Left lobe of liver (tissue), 2 donors: ENCODE measurements at places on chromosomes 4 and X.

GRCh38 chr4:52290466-52290865, 239.4 kb downstream of the SPATA18 start:
- DNase-seq: no peak

DNA sequence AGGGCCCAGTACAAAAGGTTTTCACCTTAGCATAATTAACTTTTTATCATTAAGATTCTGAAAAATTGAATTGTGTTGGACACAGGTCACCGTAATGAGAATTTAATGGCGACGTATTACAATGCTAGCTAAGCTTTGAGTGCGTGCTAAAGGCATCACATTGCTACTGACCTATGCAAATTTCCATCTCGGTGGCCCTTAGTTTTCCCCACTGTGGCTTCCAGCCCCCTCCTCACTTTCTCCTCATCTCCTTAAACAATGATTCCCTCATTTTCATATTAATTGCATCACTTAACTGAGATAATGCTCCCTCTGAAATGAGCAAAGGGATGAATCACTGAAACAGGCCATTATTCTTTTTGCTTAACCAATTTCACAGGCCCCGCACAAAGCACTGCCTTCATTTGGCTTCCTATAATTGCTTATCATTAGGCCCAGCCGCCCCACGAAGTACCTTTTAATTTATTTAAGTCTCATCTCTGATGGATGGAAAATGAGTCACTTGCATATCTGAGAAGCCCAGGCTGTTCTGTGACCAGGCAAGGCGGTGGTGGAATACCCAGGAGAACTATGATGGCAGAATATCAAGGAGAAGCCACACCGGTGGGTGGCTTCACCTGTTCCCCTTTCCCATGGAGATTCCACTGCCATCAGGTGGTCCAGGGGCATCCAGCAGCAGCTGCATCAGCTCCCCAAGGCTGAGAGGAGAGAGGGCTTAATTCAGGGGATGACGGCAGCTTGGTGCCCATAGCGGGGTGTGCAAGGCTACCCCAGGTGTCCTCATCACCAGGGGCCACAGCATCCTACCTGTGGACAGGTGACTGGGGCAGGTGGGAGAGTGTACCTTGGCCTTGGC, 223.8 kb upstream of the BOD1L1 start:
- no peak for DNase-seq

DNA sequence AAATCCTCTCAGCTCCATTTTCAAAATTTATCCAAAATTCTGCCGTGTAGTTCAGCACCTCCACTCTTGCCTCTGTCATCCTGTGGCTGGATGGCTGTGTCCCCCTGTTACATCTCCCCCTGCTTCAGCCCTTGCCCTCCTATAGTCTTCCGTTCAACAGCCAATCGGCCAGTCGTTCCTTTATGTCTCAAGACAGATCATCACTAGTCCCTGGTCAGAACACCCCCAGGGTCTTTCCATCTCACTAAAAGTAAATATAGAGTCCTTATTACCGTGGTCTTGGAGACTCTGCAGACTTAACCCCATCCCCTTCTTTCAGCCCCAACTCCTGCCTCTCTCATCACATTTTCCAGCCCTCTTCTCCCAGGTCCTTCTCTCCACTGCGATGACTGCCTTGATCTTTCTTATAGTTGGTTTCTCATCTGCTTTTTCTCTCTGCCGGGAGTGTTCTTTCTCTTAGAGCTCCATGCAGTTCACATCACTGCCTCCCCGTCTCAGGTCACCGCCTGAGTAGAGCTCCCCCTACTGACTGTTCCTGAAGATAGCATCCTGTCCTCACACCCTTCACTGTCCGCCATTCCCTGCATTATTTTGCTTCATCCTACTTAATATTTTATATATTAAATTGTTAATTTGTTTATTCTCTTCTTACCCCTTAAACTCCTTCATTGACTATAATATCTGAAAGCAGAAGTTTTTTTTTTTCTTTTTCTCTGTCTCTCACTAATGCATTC, 736.9 kb upstream of the MAGEB2 start:
- peak; percentile 39 for DNase-seq

DNA sequence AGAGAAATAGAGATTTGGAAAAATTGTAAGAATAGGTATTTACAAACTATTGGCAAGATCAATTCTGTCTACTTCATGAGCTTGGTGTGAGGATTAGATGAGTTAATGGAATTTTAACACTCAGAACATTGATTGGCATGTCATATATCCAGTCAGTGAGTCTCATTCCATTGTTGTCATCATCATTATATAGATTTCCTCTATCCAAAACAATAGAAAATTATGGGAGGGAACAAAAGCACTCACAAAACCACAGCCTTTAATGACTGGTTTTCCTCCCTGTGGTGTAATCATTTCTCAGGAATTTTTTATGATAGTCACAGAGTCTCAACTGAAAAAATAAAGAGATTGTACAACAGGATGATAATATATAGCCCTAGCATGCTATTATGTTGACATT, 21.1 kb downstream of the KLHL5 start:
- DNase-seq: no peak
